ENCODE measurements at places on chromosomes 5 and 9.

- DNase-seq, result peak; percentile 88
Observed at GRCh38 chr5:176837707-176838115, 27.4 kb downstream of the UNC5A start.

GRCh38 chr9:211557-211956 is 3.1 kb upstream of the DOCK8 start:
- DNase-seq, result no peak

GRCh38 chr5:4101189-4101588 is 505.6 kb downstream of the IRX1 start:
- DNase-seq, result no peak

- no peak for DNase-seq
Observed at GRCh38 chr5:61496446-61496845, 164.4 kb downstream of the ZSWIM6 start.

DNA sequence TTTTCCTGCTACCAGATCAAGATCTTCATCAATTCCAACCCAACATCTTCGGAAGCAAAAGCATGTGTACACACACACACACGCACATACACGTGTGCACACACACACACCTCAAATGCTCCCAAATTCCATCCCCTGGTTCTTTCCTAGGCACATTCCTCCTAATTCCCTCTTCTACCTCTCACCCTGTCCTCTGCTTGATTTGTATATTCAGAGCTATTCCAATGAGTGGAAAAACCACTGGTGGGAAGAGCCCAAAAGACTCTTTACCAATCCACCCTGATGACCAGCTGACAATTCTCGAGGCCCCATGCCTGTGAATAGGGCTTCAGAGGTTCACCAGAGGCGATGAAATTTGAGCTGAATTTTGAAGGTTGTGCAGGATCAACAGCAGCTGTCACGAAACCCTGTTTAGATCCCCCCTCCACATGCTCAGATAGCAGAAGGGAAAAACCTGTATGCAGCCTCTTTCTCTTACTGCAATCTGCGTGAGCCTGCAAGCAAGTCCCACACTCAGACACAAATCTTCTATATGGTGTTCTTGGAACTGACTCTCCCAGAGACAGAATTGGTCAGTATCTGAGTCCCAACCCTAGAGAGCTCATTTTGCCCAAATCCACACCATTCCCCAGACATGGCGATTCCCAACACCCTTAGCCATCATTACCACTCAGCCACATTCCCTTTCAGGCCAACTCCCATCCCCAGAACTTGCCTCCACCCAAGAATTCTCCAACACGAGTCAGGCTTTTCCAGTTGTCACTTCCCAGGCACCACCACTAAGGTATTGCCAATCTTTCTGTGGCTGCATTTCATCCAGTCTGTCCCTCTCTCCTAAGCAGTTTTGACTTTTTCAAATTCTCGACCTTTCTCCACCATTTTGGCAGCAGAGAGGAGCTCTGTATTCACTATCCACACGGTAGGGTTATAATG is 4.3 kb upstream of the TRIO start:
- no peak for DNase-seq

- peak; percentile 72 for DNase-seq
Observed at GRCh38 chr5:134554319-134555222, 29.1 kb downstream of the JADE2 start.

- no peak for DNase-seq
Observed at GRCh38 chr9:971901-972500, 4.5 kb upstream of the DMRT3 start.

DNA sequence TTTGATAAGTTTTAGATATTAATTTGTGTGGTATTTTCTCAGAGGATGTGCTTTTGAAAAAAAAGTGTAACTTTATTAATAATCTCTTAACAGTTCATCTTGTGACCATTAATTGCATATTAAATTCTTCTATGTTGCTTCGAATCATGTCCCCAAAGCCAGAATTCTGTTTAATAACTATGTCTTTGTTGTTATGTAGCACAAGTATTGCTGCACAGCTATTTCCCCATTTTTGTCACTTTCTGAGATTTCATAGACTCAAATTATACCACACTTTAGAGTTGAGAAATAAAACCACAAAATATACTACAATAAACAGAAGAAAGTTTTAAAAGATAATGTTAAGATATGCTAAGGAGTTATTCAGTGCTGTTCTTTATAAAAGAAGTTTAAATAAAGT is 2.8 kb downstream of the MEF2C start:
- DNase-seq, result no peak

GRCh38 chr9:2359891-2360471 is 261.6 kb upstream of the VLDLR start:
- DNase-seq, result no peak

DNA sequence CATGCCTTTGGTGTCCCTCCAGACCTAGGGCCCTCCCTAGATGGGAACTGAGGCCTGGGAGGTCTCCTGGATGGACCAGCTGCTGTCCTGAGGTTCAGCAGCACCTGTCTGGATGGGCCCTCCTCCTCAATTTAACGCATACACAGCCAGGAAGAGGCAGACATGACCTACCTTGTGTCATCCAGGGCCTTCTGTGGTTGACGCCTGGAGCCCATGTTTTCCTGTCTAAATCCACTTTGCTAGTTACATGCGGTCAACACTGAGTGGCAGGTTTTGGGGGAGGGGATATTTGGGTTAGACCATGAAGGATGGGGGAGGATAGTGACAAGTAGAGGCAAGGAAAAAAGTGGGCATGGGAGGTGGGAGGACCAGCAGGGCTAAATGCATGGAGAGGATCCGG is 3.1 kb upstream of the STC2 start:
- no peak for DNase-seq

- no peak for DNase-seq
Observed at GRCh38 chr9:117546894-117547678, 132.2 kb upstream of the ASTN2 start.

GRCh38 chr9:6305954-6306563 is 22.1 kb upstream of the TPD52L3 start:
- DNase-seq, result peak; percentile 65

DNA sequence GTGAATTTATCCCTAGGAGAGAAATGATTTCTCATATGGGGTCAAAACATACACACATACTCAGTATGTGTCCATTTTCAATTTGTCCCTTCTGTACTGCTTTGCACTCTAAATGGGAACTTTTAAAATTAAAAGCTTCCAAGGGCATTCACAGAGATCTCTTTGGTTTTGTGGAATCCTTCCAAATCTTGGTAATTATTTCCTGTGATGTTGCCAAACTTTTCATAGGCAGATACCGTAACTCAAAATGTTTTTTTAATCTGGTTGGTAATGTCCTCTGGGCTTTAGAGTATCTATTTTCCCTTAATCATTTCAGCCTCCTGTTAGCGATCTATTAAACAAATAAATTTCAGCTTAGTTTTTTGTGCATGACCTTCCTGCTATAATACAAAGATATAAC is 282.4 kb downstream of the ARHGEF28 start:
- DNase-seq, result peak; percentile 11

DNA sequence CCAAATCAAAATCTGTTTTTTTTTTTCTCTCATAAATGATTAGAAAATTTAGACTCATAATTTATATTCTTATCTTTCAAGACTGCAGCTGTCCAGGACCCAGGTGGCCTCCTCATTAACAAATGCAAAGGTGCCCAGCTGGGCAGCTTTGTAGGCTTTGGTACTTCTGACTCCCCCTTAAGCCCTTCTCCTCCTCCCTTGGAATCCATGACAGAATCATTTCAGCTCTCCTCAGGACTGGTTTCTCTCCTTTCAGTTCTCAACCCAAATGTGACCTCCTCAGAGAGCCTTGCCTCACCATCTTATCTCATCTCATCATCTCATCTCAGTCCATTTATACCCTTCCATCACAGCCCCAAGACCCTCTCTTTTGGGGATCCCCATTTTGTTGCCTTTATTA is 221.7 kb downstream of the KIAA0825 start:
- DNase-seq, result no peak

GRCh38 chr9:101427957-101428655 is 7.5 kb downstream of the ALDOB start:
- no peak for DNase-seq

Data from fibroblast of lung (primary cell).